GM13977 (cell line): ENCODE measurements at places on chromosomes 5 and 9.

DNA sequence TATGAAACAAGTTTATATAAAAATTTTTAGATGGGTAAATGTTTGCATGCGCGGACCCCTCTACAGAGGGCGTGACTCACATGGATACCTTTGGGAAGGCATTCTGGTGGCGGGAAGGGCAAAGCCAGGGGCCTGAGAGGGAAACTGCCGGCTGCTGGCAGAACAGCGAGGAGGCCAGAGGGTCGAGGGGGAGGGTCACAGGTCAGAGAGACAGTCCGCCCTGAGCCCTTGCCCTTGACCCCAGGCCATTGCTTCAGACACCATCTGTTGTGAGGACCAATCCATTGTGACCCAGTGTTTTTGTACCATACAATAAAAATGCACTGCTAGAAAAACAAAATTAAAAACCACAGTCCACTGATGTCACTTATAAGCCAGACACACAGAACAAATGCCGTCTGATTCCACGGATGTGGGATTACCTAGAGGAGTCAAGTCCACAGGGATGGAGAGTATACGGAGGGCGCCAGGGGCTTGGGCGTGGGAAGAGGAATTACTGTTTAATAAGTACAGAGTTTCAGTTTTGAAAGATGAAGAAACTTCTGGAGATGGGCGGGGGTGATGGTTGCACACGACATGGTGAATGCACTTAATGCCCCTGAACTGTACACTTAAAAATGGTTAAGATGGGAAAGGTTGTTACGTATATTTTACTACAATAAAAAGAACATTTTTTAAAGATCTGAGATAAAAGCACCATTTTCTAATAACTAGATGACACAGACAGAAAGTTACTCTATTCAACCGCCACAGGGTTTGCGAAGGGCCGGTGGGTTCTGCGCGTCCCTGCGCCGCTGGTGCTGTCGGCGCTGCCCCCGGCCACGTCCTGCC, 12.0 kb downstream of the BTNL9 start:
- DNase-seq, result no peak

GRCh38 chr9:15509931-15510788, 610 bp downstream of the PSIP1 start:
- peak; percentile 76 for DNase-seq

GRCh38 chr9:88818495-88819201, 172.6 kb upstream of the S1PR3 start:
- DNase-seq, result no peak

DNA sequence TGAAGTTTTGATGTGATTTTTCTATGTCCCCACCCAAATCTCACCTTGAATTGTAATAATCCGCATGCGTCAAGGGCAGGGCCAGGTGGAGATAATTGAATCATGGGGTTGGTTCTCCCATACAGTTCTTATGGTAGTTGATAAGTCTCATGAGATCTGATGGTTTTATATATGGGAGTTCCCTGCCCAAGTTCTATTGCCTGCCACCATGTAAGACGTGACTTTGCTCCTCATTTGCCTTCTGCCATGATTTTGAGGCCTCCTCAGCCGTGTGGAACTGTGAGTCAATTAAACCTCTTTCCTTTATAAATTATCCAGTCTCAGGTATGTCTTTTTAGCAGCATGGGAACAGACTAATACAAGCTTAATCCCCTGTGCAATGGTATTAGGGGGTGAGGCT, 25.5 kb upstream of the RAI14 start:
- no peak for DNase-seq

- peak; percentile 46 for DNase-seq
These were observed 18.7 kb downstream of the PCDHGC5 start for GRCh38 chr5:141507387-141508091.

DNA sequence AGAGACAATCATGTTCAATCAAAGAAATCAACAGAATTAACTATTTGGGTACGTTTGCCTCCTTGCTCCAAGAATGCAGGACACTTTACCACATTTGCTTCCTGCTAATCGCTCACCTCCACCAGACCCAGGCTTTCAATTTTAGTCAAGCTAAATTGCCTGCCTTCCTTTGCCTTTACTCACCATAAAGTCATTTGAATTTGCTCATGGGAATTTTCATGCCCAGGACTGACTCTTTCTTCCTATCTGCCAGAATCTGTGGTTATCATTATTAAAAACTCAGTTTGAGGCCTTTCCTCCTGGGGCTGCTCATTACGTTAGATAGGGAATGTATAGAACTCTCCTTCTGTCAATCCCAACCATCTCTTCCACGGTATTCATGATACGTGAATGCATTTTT, 1935.3 kb upstream of the WWC1 start:
- DNase-seq, result no peak

DNA sequence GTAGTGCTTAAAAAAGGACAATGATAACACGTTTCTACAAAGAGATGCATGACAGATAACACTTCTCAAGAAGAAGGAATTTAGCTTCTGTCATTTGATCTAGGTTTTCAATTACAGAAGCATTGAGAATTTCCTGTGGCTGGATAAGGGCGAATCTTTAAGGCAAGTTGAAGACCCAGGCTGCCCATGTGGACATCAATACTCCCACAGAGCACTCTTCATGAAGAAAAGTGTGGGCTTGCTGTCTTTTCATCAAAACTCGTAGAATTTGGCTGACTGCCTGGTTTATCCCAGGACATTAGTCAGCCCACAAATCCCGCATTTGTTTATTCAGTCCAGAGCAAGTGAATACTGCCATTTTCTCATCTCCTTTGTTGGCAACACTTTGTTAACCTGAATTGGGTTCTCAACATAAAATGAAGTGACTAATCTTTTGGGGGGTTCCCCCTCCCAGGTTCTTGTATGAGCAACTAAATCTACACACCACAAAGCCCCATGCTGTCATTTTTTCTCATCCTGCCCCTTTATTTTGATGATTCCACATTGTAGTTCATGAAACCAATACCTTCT, 43.4 kb upstream of the CDKN2B start:
- DNase-seq, result peak; percentile 23

DNA sequence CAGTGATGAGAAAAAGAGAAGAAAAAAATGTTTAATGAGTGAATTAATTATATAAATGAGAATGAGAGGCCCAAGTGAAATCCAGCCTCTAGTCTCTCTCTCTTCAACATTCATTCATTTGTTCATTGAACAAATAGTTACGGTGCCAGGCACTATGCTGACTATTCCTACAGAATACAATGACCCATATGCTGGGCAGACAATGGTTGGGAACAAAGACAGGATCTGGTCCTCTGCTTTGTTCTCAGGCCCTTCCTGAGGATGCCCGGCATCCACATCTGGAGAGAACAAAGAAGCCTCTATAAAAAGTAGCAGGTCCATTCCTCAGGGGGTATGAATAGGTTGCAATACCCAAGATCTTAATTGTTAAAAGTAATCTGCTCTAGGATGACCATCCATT, 6.9 kb downstream of the ADAM19 start:
- DNase-seq, result no peak

DNA sequence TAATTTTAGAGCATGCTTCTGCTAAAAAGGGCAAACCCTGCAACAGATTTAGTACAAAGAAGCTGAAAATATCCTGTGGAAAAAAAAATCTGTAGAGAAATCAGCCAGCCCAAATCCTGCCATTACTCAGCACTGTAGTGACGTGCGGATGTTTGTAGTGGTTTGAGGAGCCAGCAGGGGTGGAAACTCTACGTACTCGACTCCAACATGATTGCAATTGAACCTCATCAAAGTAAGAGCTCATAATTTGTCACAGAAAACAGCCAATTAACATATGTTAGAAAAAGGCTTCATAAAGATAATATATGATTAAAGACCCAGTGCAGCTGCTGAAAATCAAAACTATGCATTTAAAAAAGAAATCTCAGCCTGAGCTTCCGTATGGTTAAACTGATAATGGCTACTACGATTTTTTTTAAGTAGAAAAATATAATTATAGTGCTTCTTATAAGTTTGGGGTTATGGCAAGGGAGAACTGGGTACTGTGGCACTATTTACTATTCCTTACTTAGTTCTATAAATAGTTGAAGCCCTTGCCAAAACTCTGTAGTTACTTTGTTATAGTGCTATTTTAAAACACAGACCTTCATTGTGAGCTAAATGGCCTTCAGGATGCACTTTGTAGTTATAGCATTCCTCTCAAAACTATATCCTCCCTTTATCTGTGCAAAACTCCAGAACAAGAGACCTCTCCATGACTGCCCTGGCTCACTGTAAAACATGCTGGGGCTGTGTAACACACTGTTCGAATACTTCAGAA, 49.4 kb downstream of the MEF2C start:
- DNase-seq, result no peak

- DNase-seq, result no peak
These were observed 13.3 kb upstream of the HSDL2 start for GRCh38 chr9:112366591-112366990.

DNA sequence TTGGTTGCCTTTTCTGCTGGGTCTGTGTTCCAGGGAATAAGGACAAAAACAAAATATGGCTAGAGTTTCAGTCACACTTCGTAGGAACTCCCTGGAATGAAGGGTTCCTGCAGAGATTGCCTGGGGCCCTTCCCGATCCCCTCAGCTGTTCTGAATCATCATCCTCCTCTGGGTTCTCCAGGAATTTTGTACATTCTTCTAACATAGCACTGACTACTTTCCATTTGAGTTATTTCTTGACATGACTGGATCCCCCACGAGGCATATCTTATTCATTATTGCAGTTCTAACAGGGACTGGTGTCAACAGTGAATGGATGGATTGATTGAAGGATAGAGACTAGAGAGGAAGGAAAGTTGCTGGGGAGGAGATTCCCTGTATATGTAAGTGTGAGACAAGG, 49.2 kb upstream of the TNC start:
- DNase-seq, result no peak

GRCh38 chr9:89940625-89941024, 335.8 kb downstream of the GADD45G start:
- no peak for DNase-seq

DNA sequence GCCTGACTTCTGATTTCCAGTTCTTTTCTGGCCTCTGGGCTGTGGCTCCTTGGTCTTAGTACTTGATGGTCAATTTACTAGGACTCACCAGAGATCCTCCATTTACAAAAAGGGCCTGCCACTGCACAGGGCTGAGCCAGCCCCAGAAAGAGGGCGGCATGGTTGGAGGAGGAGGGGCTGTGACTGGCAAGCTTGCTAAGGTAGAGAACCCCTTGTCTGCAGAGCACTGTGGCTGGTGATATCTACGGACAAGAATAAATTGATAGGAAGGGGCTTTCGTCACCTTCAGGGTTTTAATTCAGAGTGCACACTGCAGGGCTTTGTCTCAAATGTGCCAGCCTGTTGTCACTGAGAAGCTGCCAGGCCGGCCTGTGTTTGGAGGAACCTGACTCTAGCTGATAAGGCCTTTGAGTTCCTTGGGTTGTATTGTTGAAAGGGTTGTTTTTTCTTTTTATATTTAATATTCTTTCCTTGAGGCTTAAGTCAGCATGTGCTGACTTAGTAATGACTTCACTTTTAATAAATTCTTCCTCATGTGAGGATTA, 15.1 kb downstream of the SLC22A5 start:
- no peak for DNase-seq

DNA sequence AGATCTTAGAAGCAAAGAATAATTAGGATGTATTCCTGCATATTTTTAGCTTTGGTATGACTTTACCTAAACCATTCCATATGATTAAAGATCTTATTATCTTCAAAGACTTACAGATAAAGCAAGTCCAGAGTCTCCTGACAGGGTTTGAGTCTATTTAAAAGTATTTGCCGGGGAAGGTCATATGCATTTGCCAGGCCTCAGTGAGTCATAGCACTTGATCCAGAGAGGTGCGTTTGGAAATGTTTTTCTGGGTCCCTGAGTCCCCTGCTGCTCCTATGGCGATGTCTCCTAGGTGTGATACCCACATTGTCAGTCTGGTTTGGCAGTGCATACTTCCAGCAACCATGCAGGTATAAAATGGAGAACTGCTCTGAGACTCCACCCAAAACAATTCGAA, 217.0 kb downstream of the FBXL7 start:
- no peak for DNase-seq

DNA sequence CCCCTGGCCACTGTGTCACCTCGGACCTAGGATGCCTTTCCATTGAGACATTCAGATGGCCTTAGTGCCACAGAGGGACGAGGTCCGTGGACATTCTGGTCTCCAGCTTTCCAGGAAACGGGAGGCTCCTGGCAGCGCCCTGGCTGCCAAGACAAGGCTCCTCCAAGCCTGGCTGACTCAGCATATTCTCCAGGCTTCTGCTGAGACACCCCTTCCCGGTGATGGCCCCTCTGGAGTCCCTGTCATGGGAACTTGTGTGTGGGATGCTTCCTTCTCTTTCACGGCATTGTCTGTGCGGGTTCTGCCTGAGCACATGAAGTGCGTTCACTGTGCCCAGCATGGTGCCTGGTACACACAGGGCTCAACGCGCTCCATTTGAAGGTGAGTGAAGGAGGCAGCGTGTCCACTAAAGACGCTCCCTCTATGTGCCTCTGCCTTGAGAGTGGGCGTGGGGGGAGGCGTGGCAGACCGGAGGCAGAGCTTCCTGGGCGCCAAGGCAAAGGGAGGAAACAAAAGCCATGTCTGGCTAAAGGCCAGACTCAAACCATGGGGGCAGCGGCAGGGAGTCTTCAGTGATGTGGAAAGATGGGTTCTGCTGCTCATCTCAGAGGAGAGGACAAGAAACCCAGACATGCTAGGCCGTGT, 46.4 kb upstream of the PRRC2B start:
- no peak for DNase-seq

GRCh38 chr9:21580636-21581378, 98.7 kb upstream of the IFNE start:
- no peak for DNase-seq

GRCh38 chr9:105708405-105708804, 14.1 kb downstream of the TMEM38B start:
- DNase-seq, result peak; percentile 34

- no peak for DNase-seq
These were observed 50.2 kb downstream of the PSMB7 start for GRCh38 chr9:124365036-124365435.

- DNase-seq, result no peak
These were observed 266.8 kb downstream of the CRB2 start for GRCh38 chr9:123622711-123623241.

DNA sequence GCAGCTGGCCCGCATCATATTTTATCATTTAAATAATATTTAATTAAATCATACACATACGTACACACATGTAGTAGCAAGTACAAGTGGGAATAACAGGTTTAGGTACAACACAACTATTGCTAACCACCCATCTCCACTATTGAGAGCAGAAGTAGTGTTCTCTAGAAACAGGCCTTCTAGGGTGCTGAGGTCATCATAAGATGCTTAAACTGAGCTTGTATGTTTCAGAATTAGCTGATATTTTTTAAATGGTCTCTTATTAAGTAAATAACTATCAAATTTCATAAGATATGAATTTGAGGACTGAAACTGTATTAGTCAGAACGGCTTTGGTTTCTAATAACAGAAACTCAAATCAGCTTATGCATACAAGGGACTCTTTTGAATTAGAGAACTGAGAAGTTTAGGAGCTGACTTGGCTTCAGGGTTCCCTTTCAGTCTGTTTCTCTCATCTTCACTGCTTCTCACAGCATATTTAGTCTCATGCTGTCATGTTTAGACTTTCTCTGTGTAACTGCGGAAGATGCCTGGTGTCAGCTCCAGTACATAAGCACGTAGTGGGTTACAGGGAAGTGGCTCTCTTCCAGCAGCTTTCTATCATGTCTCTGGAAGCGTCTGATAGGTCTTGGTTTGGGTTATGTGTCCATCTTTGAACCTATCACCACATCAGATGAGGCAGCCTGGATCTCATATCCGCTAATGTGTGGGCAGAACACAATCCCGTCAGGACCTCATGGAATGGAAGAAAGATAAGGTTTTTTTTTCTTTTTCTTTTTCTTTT, 25.0 kb upstream of the OCLN start:
- DNase-seq, result peak; percentile 78

GRCh38 chr5:136529081-136529480, 163.7 kb upstream of the TRPC7 start:
- no peak for DNase-seq
